ENCODE measurements at places on chromosomes 7 and 10.

DNA sequence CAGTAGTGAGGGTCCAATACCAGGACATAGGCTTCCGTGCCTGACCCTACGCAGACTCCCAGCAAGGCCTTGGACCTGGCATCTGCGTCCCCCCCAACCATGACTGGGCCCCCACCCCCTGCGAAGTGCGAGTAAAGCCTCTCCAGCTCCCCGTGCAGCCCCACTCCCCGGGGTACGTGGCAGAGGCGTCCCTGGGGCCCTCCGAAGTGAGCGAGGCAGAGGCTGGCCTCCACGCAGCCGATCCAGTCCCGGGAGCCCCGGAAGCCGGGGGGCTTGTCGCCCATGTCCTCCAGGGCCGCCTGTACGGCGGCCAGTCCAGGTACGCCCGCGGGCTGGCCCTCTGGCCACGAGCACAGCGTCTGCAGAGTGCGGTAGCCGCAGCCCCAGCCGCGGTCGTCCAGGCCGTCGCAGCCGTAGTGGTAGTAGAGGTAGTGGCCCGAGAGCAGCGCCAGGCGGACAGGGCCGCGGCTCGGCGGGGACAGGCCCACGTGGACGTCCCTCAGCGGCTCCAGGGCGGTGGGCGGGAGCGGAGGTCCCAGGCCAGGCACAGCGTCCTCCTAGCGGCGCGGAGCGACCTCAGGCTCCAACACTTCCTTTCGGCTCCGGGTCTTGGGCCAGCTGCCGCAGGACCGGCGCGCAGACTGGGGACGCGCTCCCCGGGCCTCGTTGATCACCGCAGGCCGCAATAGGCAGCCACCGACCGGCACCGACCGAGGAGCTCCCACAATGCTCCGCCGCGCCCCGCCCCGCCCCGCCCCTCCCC is at the start of gene UFSP1:
Gene UFSP1, minus strand, starts transcription at position 728 of the 763 bp plus-strand sequence. Its CDS starts 444 bp downstream, at position 284.
- DNase-seq, result no peak

DNA sequence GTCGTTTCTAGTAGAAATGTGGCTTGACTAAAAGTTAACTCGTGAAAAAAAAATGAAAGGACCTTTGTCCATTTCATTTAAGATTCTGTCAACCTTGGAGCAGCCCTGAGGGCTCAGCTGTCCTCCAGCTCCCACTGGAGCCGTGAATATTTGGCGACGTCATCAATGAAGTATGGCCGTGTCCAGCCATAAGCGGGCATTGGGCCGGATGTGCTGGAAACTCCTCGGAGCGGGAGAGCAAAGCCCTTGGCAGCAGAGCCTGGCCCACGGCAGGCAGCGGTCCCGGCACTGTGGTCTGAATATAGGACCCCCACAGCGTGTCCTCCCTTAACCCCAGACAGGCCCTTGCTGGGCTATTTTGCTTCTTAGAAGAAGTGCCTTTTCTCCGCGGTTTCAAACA is 50.0 kb downstream of the JAKMIP3 start:
- DNase-seq, result no peak

GRCh38 chr7:20778063-20778721 is 8.5 kb downstream of the SP8 start:
- peak; percentile 44 for DNase-seq

DNA sequence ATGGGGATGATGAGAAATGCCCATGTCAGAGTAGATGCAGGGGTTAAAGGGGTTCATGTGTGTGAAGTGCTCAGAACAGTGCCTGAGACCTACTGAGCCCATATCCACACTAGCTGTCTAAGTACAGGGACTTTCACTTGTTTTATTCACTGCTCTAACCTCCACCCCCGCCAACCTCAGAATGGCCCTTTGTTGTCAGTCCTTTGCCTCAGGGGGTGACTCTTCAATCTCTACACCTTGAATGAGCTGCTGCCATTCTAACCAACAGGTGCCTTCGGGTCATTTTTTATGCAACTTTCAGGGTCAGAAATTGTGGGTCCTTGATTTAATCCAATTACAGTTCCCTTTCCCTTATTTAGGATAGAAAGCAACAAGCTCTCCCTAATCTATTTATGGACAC is 26.2 kb downstream of the VSTM4 start:
- no peak for DNase-seq

DNA sequence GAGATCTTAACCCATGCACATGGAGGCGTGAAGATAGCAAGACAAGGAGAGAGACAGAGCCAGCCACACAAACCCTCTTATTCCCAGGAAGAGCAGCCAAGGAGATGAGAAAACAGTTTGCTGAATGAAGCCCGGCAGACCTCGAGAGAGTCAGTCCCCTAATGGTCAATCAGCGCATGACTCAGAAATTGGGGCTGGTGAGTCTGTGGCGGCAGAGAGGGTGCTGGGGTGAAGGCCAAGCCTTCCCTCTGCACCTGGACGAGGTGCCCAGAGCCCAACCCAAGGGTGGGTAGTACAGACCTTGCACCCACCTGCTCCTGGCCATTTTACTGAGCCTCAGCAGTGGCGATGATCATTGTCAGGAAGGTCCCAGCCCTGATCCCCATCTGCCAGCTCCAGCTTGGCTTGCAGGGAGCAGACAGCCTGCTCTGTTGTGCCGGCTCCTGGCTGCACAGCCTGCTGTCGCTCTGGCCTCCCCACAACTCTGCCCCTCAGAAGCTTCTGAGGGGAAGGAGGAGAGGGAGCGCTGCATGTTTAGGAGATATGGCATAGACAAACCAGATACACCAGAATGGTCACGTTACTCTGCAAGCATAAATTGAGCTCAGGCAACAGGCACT is 256.6 kb downstream of the RPS24 start:
- DNase-seq, result no peak

DNA sequence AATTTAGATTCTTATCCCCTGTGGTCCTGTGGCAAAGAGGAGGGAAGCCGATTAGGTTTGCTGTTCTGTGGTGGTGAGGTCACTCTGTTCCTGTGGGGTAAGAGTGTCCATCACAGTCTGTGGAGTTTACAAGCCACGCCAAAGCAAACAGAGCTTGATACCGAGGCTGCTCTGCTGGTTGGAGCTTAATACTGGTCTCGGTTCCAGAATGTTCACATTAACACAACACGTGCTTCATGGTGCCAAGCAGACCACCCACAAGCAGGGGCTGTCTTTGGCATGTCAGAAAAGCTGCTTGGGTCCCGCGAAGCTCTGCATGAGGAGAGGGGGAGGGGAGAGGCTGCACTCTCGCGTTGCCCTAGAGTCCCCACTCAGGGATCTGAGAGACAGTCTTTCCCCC is 47.5 kb downstream of the DNAJB6 start:
- DNase-seq, result peak; percentile 12
